ENCODE measurements at places on chromosomes 12 and 14. TPM values are rescaled to one million over a fixed set of nuclear protein-coding genes. Genes with fewer than 3 reads are reported as not detected.

EEF1AKMT3 gene
- polyA plus RNA-seq: 5.4 TPM

YARS2 gene
- 31.1 TPM for polyA plus RNA-seq

BICDL1 gene
- polyA plus RNA-seq: 8.0 TPM

OTX2 gene
- not detected for polyA plus RNA-seq

PIK3C2G gene
- 3.7 TPM for polyA plus RNA-seq

ALG10B gene
- 4.5 TPM for polyA plus RNA-seq

KLRK1 gene
- not detected for polyA plus RNA-seq

PRR4 gene
- 4.0 TPM for polyA plus RNA-seq
